Activated T-helper 1 cell treated with anti-CD3 and anti-CD28 coated beads, Interleukin-12 subunit alpha, Interleukin-12 subunit beta, Interleukin-2, Interleukin-4 antibody, amounts not matched to agents 30 ng/mL and 10 ng/mL and 1 ng/mL, durations not matched to agents 14 hours and 24 hours and 36 hours (primary cell): ENCODE measurements at places on chromosomes 13 and 19.

DNA sequence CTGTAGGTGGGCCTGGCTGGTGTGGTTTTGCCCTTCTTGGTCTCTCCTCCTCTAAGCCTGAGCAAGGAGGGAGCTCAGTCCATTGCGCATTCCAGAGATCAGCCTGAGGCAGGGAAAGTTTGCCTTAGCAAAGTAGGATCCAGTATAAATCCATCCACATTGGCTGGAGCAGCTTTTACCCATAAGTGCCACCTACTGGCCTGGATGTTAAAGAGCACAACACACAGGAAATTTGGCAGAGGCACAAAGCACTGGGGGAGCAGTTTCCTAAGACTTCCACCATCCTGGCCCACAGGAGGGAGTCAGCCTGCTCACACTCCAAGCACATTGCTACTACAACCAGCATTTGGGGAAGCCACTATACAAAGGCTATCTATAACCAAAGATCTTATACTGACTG, 1124.2 kb downstream of the SLITRK1 start:
- DNase-seq: no peak

GRCh38 chr13:31204592-31204991, 4.8 kb downstream of the B3GLCT start:
- no peak for DNase-seq

GRCh38 chr13:99740251-99740979, 231.2 kb downstream of the ZIC5 start:
- no peak for DNase-seq

DNA sequence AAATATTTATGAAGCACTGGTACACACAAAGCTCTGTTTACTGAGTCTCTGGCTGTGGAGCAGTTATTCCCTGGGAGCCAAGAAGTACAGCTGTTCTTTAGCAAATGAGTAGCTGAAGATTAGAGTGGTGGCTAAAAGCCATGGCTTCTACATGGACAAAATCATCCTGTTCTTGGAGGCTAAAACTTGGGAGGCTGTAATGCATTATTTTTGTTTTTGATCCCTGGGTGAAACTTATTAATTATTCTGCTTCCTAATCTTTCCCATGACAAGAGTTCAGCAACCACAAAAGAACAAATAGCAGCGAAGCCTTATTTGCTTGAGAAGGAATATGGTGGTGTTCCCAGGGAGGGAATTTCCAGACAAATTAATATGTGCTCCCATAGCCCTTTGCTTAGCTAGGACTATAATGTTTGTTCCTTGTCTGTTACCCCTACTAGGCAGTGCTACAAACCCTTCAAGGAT, 109.5 kb downstream of the DCT start:
- DNase-seq: no peak

DNA sequence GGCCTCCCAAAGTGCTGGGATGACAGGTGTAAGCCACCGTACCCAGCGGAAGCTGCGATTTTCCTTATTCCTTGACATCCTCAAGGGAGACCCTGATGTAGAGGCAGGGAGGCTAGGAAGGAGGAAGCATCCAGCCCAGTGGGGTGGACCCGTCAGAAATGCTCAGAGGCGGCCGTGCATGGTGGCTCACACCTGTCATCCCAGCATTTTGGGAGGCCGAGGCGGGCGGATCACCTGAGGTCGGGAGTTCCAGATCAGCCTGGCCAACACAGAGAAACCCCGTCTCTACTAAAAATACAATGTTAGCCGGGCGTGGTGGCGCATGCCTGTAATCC, 11.6 kb downstream of the GZMM start:
- DNase-seq: no peak

DNA sequence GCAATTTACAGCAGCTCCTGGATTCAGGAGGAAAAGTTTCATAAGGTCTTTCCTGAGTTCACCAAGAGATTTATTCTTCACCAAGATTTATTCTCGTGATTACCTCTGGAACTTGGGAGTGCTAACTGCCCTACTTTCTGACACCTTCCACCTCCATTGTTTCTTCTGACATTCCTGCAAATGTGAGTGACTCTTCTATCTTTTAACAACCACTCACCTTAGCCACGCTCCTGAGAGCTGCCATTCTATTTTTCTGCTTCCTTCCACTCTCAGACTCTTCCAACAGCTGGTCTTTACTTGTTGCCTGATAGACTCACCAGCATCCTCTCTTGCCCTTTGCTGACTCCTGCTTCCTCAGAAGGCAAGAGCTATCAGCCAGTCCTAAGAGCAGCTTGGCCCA, 11.5 kb upstream of the CBY2 start:
- DNase-seq: no peak

GRCh38 chr13:31242916-31243315, 43.1 kb downstream of the B3GLCT start:
- no peak for DNase-seq

GRCh38 chr13:58547419-58547818, 915.9 kb downstream of the PCDH17 start:
- DNase-seq: no peak

- no peak for DNase-seq
These were observed 13.5 kb downstream of the TUBGCP3 start for GRCh38 chr13:112574416-112574815.

DNA sequence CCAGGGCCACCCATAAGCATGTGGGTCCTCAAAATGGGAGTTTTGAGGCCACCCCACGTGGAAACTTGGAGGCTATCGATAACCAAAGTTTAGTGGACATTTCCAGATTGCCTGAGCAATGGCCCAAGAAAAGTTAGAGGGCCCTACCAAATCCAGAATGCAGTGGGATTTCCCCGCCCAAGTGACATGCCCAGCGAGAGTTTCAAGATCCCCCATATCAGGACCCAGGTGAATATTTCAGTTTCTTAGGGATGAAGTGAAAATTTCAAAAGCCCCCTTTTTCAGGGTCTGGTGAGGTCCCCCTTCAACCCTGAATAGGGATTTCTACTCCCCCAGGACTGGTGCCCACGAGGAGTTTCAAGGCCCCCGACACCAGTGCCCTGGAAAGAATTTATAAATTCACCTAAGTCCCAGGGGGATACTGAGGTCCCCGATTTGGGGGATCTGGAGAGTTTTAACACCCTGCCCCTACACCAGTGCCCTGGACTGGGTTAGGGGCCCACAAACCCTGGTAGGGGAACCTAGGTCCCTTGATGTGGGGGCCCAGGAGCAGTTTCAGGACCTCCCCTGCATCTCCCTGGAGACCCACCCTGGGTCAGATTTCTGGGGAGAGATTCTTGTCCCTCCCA, 695 bp downstream of the BST2 start:
- no peak for DNase-seq

DNA sequence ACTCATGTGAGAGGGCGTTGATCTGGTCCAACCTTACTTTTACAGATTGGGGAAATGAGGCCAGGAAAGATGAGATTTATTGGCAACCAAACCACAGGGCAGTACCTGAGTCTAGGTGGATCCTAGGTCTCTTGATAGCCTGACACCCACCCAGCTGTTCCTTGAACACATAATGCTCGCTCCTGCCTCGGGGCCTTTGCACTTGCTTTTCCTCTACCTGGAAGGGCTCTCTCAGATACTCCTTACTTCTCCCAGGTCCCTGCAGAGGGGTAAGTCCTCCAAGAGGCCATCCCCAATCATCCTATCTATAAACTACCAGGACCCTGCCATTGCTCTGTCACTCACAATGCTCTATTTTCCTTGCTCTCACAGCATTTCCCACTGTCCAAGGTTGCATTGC, 7.4 kb downstream of the ZNF575 start:
- DNase-seq: no peak

GRCh38 chr19:2716275-2716650, 4.9 kb downstream of the DIRAS1 start:
- DNase-seq: no peak

- no peak for DNase-seq
These were observed 23.2 kb upstream of the CPAMD8 start for GRCh38 chr19:17049711-17050280.

- no peak for DNase-seq
These were observed 48.7 kb upstream of the PTPRS start for GRCh38 chr19:5389353-5389752.

DNA sequence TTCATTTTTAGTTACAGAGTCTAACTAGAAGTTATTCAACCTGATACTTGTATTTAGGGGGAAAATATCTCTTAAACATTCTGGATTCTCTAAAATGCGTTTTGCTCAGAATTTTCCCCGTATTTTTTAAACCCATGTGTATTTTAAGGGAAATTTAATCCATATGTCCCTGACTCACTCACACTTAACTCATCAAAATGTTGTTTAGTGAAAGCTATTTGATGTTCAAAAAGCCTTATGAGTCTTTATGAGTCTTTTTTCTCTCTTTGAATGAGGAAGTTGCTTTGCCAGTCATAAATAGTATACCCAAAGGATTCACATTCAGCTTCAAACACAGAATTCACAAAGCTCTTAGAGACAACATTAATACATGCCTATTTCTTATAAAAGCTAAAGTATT, 16.4 kb downstream of the MAB21L1 start:
- DNase-seq: no peak

- DNase-seq: no peak
These were observed 3.1 kb downstream of the PPP1R14A start for GRCh38 chr19:38252941-38253691.

DNA sequence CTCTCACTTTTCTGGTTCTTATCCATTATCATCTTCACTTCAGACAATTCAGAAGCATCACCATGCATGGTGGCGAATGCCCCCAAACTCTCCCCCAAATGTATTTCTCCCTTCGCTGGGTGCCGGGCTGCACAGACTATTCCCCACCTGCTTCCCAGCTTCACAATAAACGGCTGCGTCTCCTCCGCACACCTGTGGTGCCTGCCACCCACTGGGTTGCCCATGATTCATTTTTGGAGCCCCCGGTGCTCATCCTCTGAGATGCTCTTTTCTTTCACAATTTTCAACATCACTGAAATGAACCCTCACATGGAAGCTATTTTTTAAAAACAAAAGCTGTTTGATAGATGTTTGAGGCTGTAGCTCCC, 2.8 kb upstream of the F10 start:
- DNase-seq: no peak

- DNase-seq: no peak
These were observed 60.3 kb downstream of the CCDC70 start for GRCh38 chr13:51921790-51922740.

DNA sequence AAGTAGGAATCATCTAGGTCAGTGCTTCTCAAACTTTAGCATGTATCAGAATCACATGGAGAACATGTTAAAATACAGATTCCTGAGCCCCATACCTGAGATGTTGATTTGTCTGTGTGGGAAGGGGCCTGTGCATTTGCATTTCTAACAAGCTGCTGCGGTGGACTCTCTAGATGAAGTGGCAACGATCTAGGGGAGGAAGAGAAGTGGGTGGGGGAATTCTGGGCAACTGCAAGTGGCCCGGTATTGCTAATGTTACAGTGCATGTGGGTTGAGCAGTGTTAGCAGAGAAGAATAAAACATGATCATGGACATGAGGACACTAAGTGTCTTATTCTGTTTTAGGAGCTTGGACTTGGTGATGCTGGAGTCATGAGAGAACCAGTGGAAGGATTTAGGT, 329.0 kb downstream of the OLFM4 start:
- DNase-seq: no peak

DNA sequence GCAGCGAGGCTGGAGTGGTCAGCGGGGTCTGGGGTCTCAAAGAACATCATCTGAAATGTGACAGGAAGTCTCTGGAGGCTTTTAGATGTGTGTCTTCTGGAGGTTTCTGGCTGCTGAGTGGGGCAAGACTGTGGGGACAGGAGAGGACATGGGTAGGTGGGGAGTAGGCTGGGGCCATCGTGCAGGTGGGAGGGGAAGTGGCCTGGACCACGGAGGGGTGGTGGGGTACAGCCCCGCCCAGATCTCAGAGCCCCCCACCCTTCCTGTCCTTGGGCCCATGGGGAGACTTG, 6.2 kb downstream of the AP1M1 start:
- DNase-seq: no peak

DNA sequence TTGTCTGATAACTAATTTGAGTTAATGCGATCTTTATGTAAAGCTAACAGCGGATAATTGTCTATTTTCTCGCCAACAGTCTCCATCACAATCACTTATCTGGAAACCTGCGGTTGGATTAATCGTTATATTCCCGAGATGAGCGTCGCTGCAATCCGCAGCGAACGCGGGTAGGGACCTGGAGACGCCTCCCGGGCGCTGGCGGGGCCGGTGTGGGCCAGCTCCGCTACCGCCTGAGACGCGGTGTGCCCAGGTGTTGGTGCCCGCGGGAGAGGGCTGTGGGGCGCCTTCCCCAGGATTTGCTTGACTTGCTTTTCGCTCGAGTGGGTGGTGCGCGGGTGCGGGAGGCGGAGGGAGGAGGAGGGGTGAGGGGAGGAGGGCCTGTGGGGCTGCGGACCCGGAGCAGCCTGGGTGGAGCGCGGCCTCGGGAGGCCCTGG, 38.3 kb downstream of the SOX1 start:
- no peak for DNase-seq

DNA sequence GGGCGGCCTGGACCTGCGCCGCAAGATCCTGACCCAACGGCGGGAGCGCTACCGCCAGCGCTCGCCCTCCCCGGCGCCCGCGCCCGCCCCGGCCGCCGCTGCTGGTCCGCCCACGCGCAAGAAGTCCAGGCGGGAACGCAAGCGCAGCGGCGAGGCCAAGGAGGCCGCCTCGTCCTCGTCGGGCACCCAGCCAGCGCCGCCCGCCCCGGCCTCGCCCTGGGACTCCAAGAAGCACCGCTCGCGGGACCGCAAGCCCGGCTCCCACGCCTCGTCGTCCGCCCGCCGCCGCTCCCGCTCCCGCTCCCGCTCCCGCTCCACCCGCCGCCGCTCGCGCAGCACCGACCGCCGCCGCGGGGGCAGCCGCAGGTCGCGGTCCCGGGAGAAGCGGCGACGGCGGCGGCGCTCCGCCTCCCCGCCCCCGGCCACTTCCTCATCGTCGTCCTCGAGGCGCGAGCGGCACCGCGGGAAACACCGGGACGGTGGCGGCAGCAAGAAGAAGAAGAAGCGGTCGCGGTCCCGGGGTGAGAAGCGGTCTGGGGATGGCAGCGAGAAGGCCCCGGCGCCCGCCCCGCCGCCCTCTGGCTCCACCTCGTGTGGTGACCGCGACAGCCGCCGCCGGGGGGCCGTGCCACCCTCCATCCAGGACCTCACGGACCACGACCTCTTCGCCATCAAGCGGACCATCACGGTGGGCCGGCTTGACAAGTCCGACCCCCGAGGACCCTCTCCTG, 10.0 kb downstream of the SCAF1 start:
- DNase-seq: no peak

GRCh38 chr19:35729763-35730162, 12.0 kb downstream of the KMT2B start:
- DNase-seq: no peak

GRCh38 chr19:20787786-20788185, 11.7 kb downstream of the ZNF66 start:
- DNase-seq: no peak

GRCh38 chr13:21033856-21034602, 27.4 kb downstream of the LATS2 start:
- no peak for DNase-seq

- no peak for DNase-seq
These were observed 21.9 kb downstream of the ANKRD27 start for GRCh38 chr19:32652894-32653598.

GRCh38 chr13:22505489-22505888, 675.3 kb upstream of the SGCG start:
- DNase-seq: no peak

- DNase-seq: no peak
These were observed 67.4 kb downstream of the MAP4K1 start for GRCh38 chr19:38550376-38550775.

GRCh38 chr19:47459477-47459876, 12.2 kb downstream of the SLC8A2 start:
- DNase-seq: no peak
